GOT3 (cell line): ENCODE measurements at places on chromosomes 12 and 14.

DNA sequence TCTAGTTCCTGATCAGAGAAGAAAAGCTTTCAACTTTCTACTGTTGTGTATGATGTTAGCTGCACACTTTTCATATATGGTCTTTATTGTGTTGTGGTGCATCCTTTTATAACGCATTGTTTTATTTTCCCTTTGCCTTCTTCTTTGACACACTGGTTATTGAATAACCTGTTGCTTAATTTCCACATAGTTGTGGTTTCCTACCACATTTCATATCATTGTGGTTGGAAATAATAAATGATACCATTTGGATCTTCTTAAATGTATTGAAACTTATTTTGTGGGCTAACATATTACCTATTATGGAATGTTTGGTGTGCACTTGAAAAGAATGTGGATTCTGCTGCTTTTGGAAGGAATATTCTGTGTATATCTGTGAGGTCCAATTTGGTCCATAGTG, 64.9 kb downstream of the GPHN start:
- no peak for DNase-seq

DNA sequence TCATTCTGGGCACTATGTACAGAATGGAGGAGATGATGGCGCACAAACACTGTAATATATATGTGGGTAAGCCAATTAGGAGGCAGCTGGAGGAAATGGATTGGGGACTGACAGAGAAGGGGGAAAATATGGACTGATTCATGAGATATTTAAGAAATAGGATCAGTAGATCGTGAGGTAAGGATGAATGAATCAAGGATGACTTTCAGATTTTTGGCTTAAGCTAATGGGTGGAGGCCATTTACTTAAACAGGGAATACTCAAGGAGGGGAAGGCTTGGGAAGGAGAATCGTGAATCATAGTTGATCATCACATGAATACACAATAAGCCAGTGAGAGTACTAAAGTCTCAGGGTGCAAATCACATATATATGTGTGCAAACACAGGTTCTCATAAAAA, 11.2 kb upstream of the GNPNAT1 start:
- DNase-seq: no peak

DNA sequence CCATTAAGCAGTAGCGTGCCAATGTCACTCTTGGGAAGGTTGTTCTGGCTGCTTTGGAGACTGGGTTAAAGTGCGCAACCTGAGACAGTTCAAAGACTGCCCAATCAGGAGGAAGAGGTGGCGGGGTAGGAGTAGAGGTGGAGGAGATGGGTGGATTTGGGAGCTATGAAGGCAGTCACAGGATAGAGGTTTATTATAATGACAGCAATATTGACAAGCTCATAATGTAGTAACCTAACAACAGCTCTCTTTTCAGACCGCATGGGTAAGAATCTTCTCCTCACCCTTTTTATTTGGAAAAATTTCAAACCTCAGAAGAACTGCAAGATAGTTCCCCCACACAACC, 5.3 kb upstream of the PSMD9 start:
- DNase-seq: no peak

DNA sequence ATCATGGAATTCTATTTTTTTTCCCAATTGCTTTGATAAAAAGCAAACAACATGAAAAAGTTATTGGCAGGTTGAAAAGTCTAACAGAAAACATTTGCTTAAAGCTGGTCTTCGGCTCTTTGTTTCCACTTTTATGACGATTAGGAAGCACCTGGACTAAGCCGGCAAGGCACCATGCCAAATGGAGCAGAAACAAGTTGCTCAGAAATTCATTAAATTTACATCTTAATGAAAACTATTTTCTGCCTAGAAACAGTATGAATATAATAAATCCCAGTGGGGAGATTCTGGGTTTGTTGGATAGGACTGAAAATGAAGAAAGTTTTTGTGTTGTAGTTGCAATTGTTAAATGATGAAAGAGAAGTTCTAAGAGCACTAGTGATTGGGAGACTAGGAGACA, 51.4 kb upstream of the OR9K2 start:
- DNase-seq: no peak

GRCh38 chr14:65180725-65181025, 78.4 kb upstream of the MAX start:
- no peak for DNase-seq
